ENCODE measurements at places on chromosomes 1 and 21.

- DNase-seq = no peak
Measured at GRCh38 chr1:216766633-216767327, 43.6 kb upstream of the ESRRG start.

- no peak for DNase-seq
Measured at GRCh38 chr1:118483245-118484006, 298.4 kb upstream of the SPAG17 start.

- no peak for DNase-seq
Measured at GRCh38 chr1:31780632-31781031, 16.5 kb upstream of the ADGRB2 start.

DNA sequence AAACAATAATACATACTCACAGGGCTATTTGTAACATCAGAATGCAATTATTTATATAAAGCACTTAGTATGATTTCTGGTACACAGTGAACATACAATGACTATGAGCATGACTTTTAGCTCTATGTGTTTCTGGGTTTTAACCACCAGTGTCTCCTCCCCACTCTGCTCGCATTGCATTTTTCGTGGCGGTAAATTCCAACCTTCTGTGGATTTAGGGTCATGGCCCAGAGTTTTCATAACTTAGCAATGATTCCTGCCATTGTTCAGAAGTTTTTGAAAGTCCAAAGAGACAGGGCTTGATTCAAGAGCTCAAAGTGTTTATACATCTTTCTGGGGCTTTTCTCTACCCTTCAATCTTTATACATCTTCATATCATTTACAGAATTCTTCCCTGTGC is 191.3 kb downstream of the BACH1 start:
- no peak for DNase-seq

DNA sequence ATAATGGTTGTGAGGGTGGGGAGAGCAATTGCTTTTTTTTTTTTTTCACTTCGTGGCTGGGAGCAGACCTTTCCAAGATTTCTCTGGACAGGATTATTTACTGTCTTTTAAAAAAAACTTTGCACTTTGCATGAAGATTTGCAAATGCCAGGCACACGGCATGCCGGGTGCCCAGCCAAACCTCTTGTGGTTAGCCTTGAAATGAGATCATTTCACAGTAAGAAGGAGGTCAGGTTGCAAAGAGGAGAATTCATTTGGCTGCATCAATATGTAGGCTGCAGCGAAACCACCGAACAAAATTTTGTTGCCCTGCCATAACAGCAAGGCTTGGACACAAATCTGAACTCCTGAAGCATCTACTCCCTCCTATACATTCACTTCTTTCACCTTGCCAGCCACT is 36.5 kb upstream of the KCND3 start:
- DNase-seq = no peak

DNA sequence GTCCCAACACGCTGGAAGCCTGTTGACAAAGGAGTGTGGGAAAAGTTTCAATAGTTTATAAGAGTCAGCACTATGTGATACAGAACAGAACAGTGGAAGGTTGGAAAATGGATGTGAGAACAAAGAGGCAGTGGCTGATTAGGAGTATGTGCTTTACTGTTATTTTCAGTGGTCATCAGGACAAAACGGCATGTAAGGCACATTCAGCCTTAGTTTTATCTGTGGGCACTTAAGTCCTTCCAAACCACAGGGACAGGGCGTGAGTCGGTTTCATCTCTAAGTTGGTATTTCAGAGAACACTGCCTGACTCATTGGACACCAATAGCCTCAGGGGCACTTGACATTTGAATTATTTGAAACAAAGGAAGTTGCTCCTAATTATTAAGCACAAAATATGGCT is 306.9 kb downstream of the ASTN1 start:
- DNase-seq = no peak

- DNase-seq = peak; percentile 9
Measured at GRCh38 chr1:4585216-4585615, 69.2 kb upstream of the AJAP1 start.

DNA sequence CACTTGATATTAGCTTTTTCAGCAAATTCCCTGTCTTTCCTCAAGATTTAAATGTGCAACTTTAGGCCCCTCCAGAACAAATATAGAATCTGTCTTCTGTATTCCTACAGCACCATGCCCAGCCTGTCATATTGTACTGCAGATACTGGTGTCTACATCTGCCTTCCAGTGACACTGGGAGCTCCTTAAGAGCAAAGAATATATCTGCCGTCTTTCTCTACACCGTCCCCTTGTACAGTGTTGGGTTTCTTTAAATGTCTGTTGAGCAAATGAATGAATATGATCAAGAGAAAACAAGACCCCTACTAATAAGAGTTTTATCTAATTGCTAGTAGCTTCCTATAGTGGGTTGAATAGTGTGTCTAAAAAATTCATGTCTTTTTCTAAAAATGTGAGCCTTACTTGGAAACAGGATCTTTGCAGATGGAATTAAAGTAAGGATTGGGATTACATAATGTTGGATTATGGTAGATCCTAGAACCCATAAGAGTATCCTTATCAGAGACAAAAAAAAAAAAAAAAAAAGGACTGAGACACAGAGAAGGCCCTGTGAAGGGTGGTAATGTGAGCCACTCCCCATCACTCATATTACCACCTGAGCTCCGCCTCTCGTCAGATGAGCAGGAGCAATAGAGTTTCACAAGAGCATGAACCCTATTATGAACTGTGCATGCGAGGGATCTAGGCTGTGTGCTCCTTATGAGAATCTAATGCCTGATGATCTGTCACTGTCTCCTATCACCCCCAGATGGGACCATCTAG is 128.6 kb downstream of the FAF1 start:
- no peak for DNase-seq

GRCh38 chr21:44059710-44060109 is 47.5 kb upstream of the PWP2 start:
- DNase-seq = no peak

DNA sequence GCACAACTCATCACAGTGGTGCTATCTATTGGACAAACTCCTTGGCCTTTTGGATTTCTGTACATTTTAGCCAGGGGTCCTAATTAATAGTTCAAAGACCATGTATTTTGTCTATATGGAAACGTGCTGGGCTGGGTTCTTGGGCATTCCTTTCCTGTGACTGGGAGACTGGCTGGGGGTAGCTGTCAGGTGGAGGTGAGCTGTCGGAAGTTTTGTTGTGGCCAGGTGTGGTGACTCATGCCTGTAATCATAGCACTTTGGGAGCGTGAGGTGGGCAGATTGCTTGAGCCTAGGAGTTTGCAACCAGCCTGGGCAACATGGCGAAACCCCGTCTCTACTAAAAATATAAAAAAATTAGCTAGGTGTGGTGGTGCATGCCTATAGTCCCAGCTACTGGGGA is 392.4 kb downstream of the RPS6KC1 start:
- DNase-seq = no peak

DNA sequence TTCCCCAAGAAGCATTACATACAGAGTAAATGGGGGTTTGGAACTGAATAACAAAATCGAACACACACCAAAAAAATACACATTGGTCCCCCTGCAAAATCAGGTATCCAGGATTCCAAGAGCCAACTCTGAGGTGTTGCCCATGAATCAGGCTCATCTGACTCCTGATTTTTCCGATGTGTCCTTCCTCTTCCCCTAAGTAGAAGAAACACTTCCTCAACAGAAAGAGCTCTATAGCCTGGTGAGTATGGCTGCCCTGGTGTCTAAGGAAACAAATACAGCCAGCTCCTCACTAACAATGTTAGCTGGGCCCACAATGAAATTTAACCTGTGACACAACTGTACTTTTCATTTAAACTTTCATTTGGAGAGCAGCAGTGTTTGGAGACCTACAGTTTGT is 33.6 kb downstream of the ERI3 start:
- DNase-seq = no peak

DNA sequence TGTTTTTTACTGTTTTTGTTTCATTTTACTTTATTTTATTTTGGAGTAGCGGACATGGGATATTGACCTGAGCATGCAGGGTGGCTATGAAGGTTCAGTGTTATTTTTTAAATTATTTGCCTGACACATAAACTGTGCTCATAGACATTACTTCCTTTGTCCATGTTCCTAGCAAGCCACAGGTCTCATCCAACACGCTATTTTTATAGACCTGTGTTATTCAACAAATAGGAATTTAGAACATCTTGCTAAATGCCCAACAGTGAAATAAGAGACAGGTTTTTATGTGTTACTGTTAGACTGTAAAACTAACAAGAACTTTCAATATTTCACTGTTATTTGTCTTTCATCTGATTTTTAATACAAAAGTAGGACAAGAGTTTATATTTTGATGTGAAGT is 756.4 kb downstream of the KCNT2 start:
- no peak for DNase-seq

DNA sequence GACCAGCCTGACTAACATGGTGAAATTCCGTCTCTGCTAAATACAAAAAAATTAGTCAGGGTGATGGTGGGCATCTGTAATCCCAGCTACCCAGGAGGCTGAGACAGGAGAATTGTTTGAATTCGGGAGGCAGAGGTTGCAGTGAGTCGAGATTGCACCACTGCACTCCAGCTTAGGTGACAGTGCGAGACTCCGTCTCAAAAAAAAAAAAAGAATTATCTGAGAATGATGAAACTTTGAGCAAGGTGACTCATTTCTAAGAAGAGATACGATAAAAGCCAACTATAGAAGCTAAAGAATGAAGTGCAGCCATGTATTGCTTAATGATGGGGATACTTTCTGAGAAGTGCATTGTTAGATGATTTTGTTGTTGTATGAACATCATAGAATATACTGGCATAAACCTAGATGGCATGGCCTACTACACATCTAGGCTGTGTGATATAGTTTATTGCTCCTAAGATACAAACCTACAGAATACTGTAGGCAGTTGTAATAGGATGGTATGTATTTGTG is 64.7 kb downstream of the SNRPE start:
- no peak for DNase-seq

GRCh38 chr1:235588156-235588555 is 61.4 kb downstream of the GNG4 start:
- no peak for DNase-seq

DNA sequence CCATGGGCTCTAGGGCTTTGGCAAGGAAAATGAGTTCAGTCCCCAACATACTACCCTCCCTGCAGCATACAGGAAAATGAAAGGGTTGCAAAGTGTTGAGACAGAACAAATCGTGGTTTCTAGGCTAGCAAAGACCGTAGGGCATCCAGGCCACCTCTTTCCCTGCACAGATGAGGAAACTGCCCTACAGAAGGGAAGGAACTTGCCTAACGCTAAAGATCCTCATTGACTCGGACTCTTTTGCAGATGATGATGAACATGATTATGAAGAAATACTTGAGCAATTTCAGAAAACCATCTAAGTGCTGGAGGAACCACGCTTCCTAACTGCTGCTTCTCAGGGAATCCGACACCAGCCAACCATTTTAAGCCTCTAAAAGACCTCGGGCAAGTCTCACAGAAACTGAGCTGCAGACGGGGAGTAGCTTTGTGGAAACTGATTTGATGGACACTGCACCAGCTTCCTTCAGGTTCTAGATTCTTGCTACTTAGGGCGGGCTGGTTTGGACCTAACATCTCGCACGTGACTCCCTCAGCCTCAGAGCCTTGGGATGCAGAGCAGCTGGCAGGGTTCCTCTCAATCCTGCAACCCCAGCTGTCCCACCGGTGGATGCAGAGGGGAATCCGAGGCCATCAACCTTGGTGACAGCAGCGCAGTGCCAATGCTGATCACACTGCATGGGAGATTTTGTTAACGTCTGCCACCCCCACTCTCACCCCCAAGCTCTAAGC is 13.4 kb downstream of the THEMIS2 start:
- no peak for DNase-seq

DNA sequence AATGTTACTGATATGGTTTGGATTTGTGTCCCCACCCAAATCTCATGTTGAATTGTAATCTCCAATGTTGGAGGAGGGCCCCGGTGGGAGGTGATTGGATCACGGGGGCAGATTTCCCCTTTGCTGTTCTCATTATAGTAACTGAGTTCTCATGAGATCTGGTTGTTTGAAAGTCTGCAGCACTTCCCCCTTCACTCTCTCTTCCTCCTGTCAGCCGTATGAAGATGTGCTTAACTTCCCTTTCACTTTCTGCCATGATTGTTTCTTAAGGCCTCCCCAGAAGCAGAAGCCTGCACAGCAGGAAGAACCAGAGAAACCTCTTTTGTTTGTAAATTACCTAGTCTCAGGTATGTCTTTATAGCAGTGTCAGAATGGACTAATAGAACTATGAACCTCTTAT is 28.4 kb downstream of the TRIM33 start:
- no peak for DNase-seq

DNA sequence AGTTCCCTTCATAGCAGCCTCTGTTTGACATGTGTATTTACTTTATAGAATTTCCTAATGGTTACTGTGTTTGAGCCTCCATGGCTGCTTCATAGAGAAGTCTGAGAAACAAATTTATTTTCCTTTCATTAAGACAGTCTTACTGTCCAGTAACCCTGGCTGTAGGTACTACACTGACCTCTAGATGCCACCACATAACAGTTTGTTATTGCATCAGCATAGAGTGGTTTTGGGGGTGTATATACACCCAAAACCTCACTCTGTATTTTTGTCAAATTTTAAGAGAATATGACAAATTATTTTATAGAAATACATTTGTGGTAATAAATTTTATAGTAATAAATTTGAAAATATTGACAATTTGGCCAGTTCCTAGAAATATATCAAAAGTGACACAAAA is 57.3 kb downstream of the OBSCN start:
- no peak for DNase-seq

GRCh38 chr21:42461185-42461520 is 34.9 kb downstream of the RSPH1 start:
- DNase-seq = no peak

DNA sequence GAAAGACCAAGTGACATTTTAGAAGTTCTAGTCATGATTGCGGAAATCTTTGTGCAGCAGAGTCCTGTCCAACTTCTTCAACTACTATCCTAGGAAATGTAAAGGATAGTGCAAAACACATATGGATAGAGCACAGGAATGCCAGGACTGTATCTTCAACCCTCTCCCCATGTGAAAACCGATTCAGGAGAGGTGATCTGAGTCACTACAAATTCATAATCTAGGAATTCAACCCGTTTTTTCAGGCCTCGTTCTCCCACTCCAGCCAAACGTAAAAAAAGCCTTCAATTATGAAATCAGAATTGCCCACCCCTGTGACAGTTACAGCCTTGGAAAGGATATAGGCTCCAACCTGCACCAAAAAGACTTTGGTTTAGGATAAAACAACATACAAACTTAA is 52.9 kb upstream of the RGS1 start:
- DNase-seq = no peak

GRCh38 chr1:70459496-70460225 is 48.6 kb downstream of the CTH start:
- no peak for DNase-seq

- no peak for DNase-seq
Measured at GRCh38 chr1:11494771-11495170, 15.8 kb downstream of the DISP3 start.

- no peak for DNase-seq
Measured at GRCh38 chr1:154206196-154206595, at the start of gene CFAP141. TSS of gene CFAP141 (minus strand) at chr1:154206333. CDS start at chr1:154206307, 26 bp downstream.

Data from DND-41 (cell line).